ENCODE measurements at places on chromosomes 3 and 15.
A peak's percentile ranks its signal among the peaks of the same experiment; 100 is the strongest.

GRCh38 chr3:99659032-99659431 is 20.6 kb downstream of the COL8A1 start:
- no peak for DNase-seq

DNA sequence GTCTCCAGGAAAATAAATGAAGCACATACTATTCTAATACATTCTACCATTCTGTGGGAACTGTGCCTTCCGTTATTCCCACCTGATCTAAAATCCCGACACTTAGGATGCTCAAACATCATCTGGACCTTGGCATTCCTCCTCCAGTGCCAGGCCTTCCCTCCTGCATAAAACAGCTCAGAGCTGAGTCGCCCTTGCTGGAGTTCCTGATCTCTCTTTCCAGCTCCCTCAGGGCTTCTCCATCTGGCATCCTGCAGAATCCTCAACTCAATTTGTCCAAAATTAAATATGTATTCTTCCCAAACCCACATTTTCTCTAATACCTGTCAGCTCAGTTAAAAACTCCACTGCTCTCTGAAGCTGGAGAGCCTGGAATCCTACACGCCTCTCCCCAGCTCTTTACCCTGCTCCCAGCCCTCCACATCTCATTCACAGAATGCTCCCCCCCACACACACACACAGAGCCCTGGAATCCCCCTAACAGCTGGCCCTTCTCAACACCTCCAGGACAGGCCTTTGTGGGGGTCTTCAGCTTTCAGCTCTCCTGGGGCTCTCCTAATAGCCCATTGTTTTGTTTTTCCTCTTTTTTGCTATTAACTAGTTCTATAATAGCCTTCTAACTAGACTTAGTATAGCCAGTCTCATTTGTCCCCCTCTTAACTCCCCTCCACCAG is 78.5 kb downstream of the HMG20A start:
- no peak for DNase-seq

- DNase-seq: no peak
Measured at GRCh38 chr3:151560738-151561137, 99.9 kb upstream of the IGSF10 start.

GRCh38 chr15:65902373-65902772 is 33.1 kb downstream of the RAB11A start:
- DNase-seq: no peak

- DNase-seq: no peak
Measured at GRCh38 chr3:3074551-3075257, 35.5 kb downstream of the IL5RA start.

GRCh38 chr15:70200511-70201424 is 103.1 kb upstream of the TLE3 start:
- no peak for DNase-seq

DNA sequence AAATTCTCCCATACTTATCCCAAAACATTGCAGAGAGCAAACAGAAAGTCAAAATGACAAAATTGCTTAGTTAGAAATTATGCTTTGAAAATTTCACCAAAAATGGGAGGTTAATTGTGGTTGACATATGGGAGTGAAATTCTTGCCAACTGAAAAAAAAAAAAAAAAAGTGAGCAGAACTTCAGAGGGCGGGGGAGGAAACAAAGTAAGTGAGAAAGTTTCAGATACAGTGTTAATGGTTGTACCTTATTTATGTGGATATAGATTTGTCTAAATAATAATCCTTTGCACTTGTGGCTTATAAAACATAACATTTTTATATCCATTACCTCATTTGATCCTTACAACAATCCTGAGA is 91.5 kb upstream of the RAP2B start:
- no peak for DNase-seq

- no peak for DNase-seq
Measured at GRCh38 chr3:133849346-133849745, 43.7 kb downstream of the SRPRB start.

GRCh38 chr3:67176396-67176795 is 178.3 kb downstream of the KBTBD8 start:
- DNase-seq: no peak

- DNase-seq: no peak
Measured at GRCh38 chr3:193833592-193833991, 240.6 kb downstream of the OPA1 start.

DNA sequence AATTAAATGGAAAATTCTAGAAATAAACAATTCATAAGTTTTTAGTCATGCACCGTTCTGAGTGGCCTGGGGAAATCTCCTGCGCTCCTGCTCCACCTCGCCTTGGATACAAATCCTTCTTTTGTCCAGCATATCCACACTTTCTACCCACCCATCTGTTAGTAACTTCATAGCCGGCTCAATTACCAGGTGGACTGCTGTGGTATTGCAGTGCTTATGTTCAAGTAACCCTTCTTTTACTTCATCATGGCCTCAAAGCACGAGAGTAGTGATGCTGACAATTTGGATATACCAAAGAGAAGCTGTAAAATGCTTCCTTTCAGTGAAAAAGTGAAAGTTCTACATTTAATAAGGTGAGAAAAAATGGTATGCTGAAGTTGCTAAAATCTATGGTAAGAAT is 142.3 kb upstream of the CHL1 start:
- DNase-seq: no peak

DNA sequence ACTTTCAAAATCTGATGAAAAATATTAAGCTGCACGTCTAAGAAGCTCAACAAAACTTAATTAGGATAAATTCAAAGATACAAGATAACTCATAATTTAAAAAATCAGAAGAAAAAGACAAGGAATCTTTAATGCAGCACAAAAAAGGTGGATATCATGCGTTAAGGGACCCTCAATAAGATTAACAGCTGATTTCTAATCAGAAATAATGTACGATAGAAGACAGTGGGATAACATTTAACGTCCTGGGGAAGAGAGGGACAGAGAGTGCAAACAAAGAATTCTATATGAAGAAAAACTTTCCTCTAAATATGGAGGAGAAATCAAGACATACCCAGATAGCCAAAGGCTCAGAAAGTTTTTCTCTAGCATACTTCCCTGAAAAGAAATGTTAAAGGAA is 519.5 kb downstream of the PYDC2 start:
- DNase-seq: no peak

- DNase-seq: no peak
Measured at GRCh38 chr3:31027191-31027761, 132.8 kb upstream of the GADL1 start.

DNA sequence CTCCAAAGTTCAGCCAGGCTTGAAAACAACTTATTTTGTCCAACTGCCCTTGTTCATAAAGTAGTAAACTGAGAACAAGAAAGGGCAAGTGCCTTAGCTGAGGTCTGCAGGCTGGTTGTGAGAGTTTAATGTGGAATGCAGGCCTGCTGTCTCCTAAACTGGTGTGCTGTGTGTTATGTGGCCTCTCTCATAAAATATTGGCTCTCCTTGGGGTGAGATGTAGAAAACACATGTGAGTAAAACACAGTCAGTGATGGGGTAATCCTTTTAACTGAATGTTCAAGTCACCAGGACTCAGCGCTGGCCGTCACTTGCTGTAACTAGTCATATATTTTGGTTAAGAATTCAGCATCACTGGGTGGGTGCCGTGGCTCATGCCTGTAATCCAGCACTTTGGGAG is 7.1 kb upstream of the ST6GAL1 start:
- no peak for DNase-seq

DNA sequence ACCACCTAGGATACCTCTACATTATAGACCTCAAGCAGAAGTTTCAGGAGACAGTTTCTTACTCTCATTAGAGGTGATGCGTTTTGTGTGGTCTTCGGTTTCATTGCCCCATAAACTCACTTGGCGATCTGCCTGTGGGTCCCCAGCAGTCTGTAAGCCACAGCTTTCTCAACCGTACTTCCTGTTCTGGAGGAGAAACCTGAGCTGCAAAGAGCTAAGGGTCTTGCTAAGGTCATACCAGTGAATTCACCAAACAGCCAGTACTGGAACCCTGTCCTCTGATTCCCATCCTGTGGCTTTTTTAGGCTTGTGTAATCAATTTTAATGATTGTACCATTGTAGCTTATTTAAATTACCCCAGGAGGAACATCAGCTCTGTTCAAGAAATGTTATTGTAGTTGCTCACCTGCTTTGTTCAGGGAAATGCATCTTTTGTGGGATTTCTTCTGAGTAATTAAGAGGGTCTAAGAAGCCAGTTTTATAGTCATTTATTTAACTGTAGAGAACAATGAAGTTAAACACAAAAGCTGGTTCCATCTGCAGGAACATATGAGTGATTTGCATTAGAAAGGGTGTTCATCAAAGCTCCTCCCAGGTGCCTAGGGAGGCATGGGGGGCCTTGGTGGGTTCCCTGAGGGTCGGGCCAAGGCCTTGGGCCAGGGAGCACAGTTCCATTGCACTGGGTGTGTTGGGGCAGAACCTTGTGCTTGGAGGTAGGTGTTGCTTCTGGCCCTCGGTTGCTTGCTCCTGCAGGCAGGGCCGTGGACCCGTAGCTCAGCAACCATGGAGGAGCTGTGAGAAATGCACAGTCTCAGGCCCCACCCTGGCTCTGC is 69.6 kb downstream of the APBA2 start:
- DNase-seq: no peak

- no peak for DNase-seq
Measured at GRCh38 chr15:63414474-63415120, 33.0 kb upstream of the CA12 start.

- no peak for DNase-seq
Measured at GRCh38 chr3:195696632-195697278, 24.0 kb upstream of the MUC20 start.

- no peak for DNase-seq
Measured at GRCh38 chr3:152271501-152272236, 2.9 kb downstream of the MBNL1 start.

DNA sequence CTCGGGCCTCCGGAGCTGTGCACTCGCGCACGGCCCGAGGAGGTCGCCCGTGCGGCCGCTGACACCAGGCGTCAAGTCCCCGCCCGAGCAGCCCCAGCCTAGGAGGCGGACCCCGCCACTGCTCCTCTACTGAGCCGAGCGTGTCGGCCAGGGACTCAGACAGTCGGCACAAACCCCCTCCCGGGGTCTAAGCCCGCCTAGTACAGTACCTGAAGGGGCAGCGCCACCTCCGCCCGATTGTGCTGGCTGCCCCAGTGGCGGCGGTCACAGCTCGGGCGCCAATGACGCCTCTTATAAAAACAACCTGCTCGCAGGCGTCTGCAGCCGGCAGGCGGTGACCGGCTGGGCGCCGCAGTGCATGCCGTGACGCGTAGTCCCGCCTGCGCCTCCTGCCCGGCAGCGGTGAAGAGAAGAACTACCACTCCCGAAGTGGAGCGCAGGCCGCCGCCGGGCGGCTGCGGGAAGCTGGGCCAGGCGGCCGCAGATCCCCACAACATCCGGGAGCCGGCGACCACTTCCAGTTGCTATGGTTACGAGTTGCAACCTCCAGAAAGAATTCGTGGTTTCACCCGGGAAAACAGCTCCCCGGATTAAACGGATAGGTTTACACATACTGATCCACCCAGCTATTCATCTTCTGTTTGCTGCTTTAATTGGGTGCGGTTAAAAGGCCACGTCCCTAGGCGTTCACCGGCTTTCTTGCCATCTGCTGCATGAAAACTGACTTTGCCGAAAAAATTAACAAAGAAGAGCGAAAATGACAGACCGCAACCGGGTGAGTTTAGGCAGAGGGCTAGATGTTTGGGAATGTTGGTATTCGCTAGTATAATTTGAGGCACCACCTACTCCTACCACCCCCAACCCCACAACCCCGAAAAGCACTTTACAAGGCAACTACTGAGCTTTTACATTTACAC is at the start of the genes CCPG1 and PIERCE2:
Gene CCPG1 (minus strand): TSS at position 348 of the 917 bp plus-strand sequence. CDS start 18,935 bp downstream, outside the sequence.
Gene PIERCE2 (plus strand): TSS at position 484 of the 917 bp plus-strand sequence. CDS start 274 bp downstream, at position 758.
- peak; percentile 64 for DNase-seq

DNA sequence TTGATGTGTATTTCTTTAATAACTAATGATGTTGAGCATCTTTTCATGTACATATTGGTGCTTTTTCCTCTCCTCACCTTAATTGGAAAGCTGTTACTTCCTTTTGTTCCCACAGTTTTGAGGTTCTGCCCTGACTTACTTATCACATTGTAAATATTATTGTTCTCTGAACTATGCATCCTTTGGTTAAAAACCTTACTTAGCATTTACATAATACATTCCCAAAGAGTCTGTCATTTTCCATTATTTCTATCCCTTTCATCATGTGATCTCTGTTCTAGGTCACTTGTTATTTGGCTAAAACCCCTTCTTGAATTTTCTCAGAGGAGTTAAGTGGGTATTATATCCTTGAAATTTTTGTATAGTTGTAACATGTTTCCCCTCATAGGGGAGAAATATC is 33.0 kb downstream of the SLC12A6 start:
- no peak for DNase-seq

DNA sequence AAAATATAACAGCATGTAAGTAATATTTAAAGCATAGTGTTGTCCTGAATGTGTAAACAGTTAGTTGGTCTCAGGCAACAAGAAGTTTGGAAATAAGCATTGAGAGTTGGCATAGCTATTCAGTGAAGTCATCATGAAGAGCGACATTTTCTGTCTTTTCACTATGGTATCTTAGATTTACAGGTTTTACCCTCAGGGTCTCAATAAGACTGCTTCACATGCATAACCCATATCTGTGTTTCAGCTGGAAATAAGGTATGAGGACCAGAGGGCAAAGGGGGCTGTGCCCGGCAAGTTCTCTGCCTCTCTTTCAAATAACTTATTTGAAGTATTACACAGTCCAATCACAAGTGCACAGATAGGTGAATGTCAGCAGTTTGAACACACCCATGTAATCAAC is 290.2 kb upstream of the CNTN3 start:
- no peak for DNase-seq

DNA sequence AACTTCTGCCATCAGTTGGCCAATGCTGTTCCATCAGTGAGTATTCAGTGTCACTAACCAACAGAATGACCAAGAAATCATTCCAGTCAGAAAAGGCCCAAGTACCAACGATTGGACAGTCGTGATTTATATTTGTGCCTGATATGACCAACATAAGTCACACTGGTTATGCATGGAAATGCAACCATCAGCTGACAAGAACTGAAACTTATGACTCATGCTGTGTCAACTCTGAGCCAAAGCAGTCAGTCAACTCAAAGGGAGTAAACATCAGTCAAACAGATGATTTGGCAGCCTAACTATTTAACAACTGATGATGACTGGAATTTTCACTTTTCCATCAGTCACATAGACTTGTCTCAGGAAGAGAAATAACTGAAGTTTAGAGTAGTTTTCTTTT is 142.4 kb downstream of the ANXA2 start:
- DNase-seq: no peak

- DNase-seq: no peak
Measured at GRCh38 chr3:191390580-191390979, 60.3 kb upstream of the UTS2B start.

GRCh38 chr3:159239059-159239458 is 437.2 kb downstream of the MFSD1 start:
- no peak for DNase-seq

DNA sequence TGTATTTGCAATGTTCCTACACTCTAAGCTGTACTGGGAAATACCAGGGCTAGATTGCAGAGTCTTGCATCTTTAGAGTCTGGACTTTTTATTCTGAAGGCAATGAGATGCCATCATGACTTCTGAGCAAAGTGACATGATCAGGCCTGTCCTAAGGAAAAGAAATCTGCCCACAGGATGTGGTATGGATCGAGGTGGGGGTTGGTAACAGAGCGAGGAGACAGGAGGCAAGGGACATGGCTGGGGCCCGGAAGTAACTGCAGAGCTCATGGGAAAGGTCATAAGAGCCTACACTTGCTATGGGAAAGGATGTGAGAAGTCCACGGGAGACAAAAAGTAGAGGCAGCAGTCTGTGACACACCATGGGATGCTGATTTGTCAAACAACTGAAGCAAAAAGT is 121.5 kb downstream of the OXNAD1 start:
- no peak for DNase-seq

GRCh38 chr3:45599424-45599886 is 4.9 kb downstream of the LIMD1 start:
- no peak for DNase-seq

GRCh38 chr3:182979103-182979673 is 1.1 kb downstream of the DCUN1D1 start:
- no peak for DNase-seq

GRCh38 chr15:64044300-64045100 is 1.8 kb downstream of the DAPK2 start:
- DNase-seq: no peak
